Activated CD4-positive, CD25-positive, alpha-beta regulatory T cell (primary cell): ENCODE measurements at places on chromosomes 6 and 20.

GRCh38 chr6:157283330-157283898, 39.9 kb downstream of the TMEM242 start:
- no peak for DNase-seq

DNA sequence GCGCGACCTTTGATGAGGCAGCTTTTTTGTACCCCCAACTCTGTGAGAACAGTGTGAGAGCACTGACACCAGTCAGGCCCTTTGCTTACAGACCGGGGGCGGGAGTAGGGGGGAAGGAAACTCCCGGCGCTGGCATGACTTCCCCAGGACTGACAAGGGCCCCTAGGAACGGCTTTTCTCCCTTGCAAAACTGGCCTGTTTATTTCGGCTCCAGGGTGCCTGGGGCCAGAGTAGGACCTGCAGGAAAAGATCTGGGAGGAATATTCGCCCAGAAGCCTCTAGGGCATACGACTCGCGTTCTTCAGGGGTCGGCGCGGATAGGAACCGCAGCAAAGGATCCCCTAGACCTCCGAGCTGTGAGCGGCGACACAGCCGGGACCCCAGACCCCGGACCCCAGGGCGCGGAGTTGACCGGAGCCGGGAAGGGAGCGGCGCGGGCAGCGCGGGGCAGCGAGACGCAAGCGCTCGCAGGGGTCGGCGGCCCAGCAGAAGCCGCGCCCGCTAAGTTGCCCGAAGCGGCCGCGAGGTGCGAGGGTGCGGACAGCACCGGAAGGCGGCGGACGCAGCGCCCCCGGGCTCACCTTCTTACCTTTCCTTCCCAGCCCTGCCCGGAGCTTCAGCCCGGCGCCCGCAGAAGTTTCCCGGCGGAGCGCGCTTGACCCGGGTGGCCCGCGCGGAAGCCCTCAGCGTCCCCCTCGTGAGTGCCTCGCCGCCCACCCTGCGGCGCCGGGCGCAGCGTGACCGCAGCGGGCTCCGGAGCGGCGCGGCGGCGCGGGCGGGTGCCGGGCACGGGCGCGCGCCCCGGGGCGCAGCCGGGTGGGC, at the start of gene POPDC3:
Gene POPDC3 (minus strand): TSS at position 771 of the 822 bp plus-strand sequence. CDS start 18,105 bp downstream, outside the sequence.
- no peak for DNase-seq

- no peak for DNase-seq
Measured at GRCh38 chr6:132131351-132131750, 180.2 kb upstream of the CCN2 start.

DNA sequence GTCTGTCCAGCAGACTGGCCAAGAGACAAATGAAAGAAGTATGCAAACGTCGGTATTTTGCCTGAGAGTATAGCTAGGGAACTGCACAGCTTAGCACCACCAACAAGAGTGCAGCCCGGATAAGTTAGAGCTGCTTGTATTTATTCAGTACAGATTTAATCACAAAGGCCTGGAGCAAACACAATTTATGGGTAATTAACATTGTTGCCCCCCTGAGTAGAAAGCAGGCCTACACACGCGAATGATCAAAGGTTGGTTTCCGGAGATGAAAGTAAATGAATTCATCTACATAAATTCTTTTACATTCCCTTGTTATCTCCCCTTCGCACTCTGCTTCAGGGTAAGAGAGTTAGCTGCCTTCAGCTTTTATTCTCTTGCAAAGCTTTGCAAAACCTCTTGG, 24.7 kb upstream of the CRISP1 start:
- no peak for DNase-seq

GRCh38 chr20:21183722-21184121, 57.8 kb downstream of the KIZ start:
- no peak for DNase-seq

GRCh38 chr20:50820515-50821256, 25.8 kb downstream of the BCAS4 start:
- no peak for DNase-seq

- no peak for DNase-seq
Measured at GRCh38 chr6:170076466-170077165, 214.3 kb downstream of the DLL1 start.

- no peak for DNase-seq
Measured at GRCh38 chr6:80974579-80974978, 777.9 kb downstream of the TENT5A start.

GRCh38 chr6:94862112-94862511, 715.2 kb upstream of the MANEA start:
- DNase-seq, result no peak

DNA sequence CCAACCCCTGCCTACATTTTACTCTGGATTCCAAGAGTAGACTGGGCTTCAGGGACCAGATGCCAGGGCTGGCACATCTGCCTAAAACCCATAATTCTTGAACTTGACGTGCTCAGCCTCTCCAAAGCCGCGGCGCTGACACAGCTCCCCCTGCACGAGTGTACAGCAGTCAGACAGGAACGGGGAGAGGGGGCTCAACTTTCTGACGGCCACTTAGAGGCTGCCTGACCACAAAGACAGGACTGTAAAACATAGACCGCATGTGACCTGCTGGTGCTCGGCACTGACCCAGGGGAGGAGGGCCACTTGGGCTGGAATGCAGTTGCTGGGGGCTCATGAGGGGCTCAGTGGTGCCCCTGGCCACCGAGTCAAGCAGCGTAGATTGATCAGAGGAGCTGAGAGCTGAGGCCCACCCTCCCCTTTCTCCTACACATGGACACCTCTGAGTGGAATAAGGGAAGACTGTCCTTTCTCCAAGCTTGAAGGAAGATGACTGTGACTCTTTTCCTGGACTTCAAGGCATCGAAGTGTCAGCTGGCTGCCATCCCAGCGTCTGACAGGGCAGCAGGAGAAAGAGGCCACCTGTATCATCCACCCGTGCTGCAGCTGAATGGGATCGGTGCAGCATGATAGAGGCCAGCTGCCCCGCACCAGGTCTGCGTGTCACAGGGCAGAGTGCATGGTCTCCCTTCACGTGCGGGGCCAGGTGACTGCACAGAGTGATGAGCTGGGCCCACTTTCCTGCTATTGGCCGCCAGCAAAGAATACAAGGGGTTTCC, 171.3 kb upstream of the AGPAT4 start:
- no peak for DNase-seq
